Left renal pelvis (tissue), 4 donors: ENCODE measurements at places on chromosomes 6 and 20. TPM values are rescaled to one million over a fixed set of nuclear protein-coding genes. Genes with fewer than 3 reads are reported as not detected.

The FOXC1 gene
- polyA plus RNA-seq, result 96.5 TPM

The FERMT1 gene
- polyA plus RNA-seq, result 3.8 TPM

The GRM1 gene
- polyA plus RNA-seq, result 0.11 TPM

The SLC22A7 gene
- 0.76 TPM for polyA plus RNA-seq

The POU5F1 gene
- polyA plus RNA-seq, result 3.8 TPM

The GTSF1L gene
- not detected for polyA plus RNA-seq

The TFAP2A gene
- polyA plus RNA-seq, result 27.6 TPM
